ENCODE measurements at places on chromosomes 6 and 20.
A peak's percentile ranks its signal among the peaks of the same experiment; 100 is the strongest.

DNA sequence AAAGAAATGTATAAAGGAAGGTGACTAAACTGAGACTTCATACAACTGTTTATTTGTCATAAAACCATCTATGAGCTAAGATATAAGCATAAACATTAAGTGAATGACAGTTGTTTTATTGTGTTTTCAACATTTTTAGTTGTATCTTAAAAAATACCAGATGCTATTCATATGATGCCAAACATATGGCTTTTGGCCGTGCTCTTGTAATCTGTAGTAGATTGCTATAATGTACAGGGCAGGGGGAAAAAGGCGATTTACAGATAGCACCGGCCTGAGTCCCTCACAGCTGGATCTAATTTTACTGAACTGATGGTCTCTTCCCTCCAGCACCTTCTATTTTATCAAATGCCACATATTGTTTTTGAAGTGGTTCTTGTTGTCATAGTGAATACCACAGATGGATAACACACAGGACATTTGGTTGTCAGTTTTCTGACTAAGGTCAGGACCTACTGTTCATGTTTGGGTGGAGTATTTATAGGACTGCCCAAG is 48.2 kb downstream of the CENPW start:
- no peak for DNase-seq

- no peak for DNase-seq
Observed at GRCh38 chr6:94071835-94072234, 652.5 kb upstream of the EPHA7 start.

- DNase-seq: no peak
Observed at GRCh38 chr6:17057322-17057721, 44.5 kb upstream of the STMND1 start.

DNA sequence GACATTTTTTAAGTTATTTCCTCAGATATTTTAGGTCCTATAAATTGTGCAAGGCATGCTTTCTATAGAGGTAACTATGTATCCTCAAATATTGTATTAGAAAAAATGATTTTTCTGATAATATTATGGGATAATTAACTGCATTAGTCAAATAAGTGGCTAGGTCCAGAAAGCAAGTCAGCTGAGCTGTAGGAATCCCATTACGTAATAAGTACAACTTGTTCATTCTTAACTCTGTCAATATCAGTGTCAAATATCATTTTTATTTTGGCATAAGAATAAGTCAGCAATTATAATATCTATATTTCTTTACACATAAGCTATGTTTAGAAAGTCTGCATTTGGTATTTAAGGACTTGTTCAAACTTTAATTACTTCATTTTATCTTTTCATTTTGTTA is 830.9 kb upstream of the GJE1 start:
- no peak for DNase-seq

DNA sequence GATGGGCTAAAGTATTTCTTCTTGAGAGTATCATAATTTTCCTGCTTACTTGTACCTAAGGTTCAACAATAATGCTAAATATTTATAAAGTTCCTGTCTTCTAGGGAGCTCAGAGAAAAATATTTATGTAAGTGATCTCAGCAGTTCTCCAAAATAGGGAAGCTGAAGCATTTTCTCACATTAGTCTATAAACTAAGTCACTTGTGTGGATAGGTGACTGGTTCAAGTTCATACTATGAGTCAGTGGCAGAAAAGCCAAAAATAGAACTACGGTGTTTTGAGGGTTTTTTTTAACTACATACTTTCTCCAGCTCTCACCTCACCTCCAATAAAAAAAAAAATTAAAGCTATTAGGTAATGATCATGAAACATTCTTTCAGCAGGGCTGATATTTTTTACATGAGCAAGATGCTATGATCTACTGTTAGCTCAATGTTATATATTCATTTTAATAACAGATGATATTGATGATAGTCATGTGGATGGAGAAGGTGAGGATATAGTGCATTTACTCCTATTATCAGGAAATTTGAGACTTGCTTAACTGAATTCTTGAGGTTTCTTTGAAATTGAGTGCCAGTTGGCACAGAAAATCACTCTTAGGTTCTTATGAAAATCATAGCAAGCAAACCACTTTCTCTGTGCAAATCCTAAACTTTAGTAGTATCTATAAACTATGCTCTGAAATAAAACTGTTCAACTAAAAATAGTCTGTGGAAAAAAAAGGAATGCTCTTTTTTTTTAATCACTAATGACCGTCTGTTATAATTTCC is 4.1 kb upstream of the MOXD1 start:
- peak; percentile 63 for DNase-seq

DNA sequence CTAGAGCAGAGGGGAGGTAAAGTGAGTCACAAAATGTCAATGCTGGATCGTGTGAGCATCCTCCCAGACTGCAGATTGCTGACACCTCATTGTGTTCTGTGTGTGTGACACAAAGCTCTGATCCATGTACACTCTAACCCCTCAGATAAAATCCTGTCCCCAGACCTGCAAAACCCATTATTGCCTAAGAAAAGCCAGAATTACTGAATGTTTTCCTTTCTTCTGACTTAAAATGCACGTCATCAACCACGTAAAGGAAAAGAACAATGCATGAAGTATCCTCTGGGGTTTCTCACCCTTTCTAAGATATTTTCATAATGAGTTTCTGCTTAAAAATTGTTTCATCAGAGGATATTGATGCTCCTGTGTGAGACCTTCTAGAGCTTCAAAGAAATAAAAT is 218.0 kb upstream of the PREP start:
- no peak for DNase-seq

- DNase-seq: peak; percentile 69
Observed at GRCh38 chr6:35139924-35140638, 1.1 kb downstream of the TCP11 start.

GRCh38 chr6:170004585-170005210 is 253.3 kb downstream of the ERMARD start:
- DNase-seq: no peak

GRCh38 chr6:118650582-118651281 is 659 bp downstream of the CEP85L start:
- DNase-seq: peak; percentile 59

- DNase-seq: no peak
Observed at GRCh38 chr6:150492507-150492906, 107.2 kb upstream of the PLEKHG1 start.

GRCh38 chr6:44269921-44270525 is at the start of gene TMEM151B:
TMEM151B (plus strand) TSS chr6:44270450; CDS start chr6:44270743, 293 bp downstream.
- DNase-seq: no peak

GRCh38 chr6:45640081-45640491 is 262.4 kb upstream of the SUPT3H start:
- DNase-seq: no peak

GRCh38 chr20:47557218-47557617 is 55.5 kb downstream of the NCOA3 start:
- no peak for DNase-seq

DNA sequence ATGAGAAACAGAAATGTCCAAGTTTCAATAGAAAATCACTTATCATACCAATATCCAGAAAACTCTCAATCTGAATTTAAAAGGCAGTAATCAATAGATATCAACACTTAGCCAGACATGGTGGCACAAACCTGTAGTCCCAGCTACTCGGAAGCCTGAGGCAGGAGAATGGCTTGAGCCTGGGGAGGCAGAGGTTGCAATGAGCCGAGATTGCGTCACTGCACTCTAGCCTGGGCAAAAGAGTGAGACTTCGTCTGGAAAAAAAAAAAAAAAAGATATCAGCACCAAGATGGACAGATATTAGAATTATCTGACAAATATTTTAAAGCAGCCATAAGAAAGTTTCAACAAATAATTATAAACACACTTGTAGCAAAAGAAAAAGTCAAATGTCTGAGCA is 47.0 kb downstream of the TCP11 start:
- no peak for DNase-seq

- DNase-seq: no peak
Observed at GRCh38 chr20:63121749-63122405, 94.1 kb downstream of the YTHDF1 start.

GRCh38 chr20:41234546-41234945 is 83.0 kb downstream of the ZHX3 start:
- DNase-seq: no peak

DNA sequence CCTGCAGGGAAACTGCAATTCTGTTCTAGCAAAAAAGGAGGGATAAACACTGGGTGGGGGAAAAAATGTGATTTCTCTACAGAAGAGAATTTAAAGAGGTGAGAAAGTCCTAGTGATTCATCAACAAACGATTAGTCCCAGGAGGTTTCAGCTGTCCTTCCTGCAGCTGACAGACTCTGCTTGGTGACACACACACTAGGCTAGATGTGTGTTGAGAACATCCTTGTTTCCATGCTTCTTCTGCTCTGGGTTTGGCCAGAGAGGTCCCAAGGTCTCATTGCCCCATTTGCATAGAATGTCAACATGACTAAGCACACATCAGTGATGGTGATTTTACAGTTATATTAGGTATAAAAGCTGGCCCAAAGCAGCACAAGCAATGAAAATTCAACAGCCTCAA is 258.3 kb downstream of the NFATC2 start:
- DNase-seq: no peak

GRCh38 chr6:144349690-144350527 is 64.8 kb downstream of the UTRN start:
- DNase-seq: peak; percentile 21

GRCh38 chr6:149503276-149503675 is 18.5 kb upstream of the ZC3H12D start:
- no peak for DNase-seq

GRCh38 chr6:52361414-52361944 is 472 bp upstream of the PAQR8 start:
- DNase-seq: no peak

Data from GM20000 (cell line).